ENCODE measurements at places on chromosomes 5 and 9.

DNA sequence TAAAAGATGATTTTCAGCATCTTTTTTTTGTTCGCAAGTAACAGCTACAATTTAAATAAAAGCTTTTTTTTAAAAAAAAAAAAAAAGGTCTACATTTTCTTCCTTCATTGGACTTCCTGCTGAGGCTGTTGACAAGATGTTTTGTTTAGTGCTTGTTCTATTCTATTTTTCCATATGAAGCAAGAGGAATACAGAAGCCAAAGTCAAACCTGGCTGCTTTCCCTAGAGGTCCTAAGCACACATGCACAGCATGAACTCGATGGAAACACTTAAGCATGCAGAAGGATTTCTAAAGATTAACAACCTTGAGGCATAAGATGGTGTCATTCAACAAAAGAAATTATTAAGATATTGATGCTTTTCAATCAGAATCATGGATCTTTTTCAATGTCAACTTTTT is 105.1 kb downstream of the ADCY2 start:
- DNase-seq: no peak

GRCh38 chr5:119315516-119315949 is 40.3 kb upstream of the TNFAIP8 start:
- DNase-seq: peak; percentile 48

GRCh38 chr9:8769153-8769552 is 969.6 kb upstream of the DMAC1 start:
- DNase-seq: no peak

DNA sequence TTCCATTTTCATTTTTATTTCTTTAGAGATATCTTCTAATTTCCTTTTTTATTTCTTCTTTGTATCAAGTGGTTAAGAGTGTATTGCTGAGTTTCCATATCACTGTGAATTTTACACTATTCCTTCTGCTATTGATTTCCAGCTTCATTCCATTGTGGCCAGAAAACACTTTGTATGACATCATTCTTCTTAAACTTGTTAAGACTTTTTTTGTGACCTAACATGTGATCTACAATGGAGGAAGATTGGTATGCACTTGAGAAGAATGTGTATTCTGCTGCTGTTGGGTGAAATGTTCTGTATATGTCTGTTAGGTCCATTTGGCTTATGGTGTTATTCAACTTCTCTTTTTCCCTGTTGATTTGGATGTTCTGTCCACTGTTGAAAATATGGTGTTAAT is 274.2 kb upstream of the PUM3 start:
- DNase-seq: no peak

DNA sequence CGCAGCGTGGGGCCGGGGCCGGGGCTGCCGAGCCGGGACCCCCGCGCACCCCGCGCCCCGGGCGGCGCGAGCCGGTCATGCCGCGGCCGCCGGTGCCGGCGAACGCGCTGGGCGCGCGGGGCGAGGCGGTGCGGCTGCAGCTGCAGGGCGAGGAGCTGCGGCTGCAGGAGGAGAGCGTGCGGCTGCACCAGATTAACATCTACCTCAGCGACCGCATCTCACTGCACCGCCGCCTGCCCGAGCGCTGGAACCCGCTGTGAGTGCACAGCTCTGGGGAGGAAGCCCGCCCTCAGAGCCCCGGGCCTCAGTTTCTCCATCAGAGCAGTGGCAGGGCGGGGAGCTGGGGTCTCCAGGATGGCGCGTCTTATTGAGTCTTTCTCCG is 335 bp downstream of the GALNT12 start:
- DNase-seq: no peak

DNA sequence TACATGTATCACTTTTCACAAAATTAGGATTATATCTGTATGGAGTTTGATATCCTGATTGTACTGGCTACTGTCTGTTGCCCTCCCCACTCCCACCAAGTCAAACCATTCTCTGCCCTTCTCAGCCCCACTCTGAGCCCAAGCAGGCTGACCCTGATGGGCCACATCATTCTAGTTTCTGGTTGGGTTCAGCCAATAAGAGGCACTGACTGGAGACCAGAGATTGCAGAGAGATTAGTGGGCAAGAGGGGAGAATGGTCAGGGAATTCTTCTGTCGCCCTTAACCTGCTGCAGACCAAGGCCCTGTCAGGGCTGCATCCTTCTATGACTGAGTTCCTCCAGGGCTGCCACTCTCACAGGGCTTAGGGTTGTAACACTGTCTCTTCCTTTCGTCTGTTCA is 2.7 kb downstream of the HSPB3 start:
- DNase-seq: no peak

DNA sequence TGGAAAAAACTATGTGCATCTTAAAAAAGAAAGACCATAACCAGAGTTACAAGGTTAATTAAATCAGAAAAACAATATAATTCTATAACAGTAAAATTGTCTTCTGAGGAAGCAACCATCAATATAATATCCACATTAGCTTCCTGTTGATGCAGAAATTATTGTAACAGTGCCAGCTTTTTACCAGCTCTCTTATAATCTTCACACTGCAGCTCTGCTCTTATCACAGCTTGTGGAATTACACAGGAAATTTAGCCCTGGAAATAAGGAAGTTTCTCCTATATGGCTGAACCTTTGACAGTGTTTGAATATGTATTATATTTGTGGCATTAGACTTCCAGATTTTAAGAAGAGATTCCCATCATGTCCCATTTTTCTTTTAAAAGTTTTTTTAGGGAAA is 49.1 kb upstream of the TEK start:
- DNase-seq: no peak

DNA sequence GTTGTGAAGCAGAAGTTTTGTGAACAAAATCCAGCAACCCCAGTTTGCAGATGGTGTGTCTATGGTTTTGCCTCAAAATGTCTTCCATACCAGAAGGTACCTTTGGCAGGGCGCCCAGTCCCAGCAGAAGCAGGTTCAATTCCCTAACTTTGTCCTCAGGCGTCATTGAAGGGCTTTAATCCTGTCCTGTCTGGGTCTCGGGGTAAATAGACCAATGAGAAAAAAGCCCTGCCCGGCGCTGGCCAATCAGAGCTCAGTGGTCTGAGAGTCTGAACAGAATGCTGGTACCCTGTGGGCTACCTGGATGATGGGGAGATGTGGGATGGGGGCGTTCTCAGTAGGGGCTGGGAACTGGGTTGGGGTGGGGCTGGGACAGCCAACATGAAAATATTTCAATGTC is 6.2 kb upstream of the ST6GALNAC4 start:
- DNase-seq: no peak

DNA sequence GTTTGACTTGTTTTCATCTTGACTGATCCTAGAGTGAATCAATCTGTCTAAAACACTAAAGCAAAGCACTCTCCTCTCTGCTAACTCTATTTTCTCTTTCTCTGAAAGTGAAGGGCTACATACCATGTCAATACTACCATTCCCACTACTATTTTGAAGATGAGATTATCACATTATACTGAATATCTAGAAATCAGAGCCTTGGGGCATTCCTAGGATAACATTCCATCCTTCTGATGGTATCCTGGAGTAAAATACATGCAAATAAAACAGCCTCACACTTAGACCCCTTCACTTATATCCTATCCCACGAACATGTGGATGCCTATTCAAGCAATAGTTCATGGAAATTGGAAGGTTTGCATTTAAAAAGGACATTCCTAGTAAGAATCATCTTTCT is 309.3 kb upstream of the ACTBL2 start:
- no peak for DNase-seq

DNA sequence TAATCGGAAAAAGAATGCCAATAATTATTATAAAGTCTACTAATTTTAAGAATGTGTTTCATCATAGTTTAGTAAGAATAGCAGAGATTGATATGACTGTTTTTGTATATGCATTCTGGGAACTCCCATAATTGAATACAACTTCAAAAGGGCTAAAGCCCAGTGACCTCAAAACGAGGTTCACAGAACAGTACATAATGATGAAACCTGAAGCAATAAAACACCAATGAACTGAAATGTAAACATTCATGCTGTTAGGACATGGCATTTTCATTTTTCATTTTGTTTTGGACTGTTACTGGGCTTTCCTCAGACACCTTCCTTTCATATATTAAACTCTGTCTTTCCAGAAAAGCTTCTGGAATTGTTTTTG is 684 bp upstream of the JMY start:
- peak; percentile 10 for DNase-seq

DNA sequence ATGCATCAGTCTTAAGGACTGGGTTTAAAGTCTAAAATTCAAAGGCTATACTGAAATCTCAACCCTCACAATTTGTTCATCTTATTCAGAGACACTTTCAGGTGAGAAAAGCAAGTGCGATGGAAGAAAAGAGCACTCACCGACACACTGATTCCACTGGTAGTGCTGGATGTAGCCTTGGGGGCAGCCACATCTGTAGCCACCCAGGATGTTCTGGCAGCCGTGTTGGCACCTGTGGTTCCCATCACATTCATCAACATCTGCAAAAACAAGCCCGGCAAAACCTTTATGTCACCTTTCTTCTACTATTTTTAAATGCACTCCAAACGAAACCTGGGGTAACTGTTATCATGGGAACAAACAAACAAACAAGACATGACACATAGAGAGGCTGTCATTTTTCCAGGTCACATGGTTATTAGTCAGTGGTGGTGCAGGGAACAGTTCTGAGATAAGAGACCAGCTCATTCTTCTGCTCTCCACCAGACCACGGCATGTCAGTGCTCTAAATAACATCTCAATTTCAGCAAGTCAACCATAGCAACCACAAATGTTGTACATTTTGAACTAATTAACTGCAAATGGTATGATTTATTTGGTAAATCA is 188.4 kb downstream of the SLC12A2 start:
- peak; percentile 86 for DNase-seq

DNA sequence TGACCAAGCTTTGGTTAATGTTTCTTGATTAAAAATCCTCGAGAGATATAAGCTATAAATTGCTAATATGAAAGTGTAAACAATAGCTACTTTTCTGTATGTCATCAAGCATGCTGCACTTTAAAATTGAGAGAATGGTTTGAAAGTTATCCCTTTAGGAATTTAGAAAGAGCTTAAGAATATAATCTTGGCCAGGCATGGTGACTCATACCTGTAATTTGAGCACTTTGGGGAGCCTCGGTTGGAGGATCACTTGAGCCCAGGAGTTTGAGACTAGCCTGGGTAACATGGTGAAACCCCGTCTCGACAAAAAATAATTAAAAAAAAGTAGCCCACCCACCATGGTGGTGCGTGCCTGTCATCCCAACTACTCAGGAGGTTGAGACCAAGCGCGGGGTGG is 12.2 kb upstream of the MROH2B start:
- no peak for DNase-seq

- peak; percentile 96 for DNase-seq
Measured at GRCh38 chr9:76374783-76375559, 19.3 kb downstream of the RFK start.

DNA sequence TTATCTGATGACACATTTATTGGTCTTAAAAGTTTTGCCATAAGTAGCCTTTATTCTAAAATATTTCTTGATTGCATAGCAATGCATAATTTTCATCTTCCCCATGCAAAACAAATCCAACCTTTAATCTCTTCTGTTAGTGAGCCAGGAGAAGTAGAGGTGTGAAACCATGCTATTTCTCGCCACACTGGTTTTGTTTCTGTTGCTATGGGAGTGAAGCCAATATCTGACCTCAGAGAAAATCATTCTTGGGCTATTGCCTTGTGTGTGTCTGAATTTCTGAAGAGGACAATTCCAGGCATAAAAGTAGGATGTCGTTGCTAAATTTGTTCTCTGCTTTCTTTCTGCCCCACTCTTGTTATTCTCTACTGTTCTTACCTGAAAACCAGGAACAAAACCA is 183.6 kb downstream of the PTTG1 start:
- DNase-seq: no peak

DNA sequence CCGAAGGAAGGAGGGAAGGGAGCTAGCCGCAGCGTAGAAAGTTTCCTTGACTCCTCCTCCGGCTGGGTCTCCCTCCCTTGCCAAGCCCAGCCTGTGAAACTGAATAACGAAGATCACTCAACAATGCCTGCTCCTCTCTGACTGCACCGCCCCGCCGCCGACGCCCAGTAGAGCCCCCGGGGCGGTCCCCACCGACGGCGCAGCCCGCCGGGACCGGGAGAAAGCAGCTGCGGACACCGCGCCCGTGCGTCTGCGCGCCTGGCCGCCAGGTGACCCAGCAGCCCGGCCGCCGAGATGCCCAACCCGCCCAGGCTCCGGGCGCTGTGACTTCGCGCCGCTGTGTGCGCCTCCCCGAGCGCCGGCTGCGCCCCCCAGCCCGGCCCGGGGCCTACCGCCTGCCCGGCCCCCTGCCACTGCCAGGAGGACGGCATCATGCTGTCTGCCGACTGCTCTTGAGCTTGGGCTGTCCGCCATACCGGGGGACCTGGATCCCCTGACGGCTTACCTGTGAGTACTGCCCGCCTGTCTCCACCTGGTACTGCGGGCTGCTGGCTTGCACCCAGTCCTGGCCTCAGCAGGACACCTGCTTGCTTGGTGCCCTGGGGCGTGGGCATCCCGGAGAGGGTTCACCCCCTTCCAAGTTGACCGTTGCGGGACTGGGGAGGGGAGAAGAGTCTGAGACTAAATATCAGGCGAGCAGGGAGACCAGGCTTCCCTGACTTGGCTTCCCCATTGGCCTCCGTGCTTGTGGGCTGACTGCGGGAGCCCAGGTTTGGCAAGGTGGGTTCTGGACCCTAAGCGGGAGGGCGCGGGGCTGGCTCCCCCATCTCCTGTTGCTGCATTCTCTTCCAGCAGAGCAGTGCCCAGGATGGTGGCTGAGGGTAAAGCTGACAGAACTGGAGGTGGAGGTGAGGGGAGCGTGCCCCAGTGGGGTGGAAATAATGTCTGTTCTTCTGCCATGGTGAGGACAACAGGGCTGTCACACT is 26.2 kb upstream of the SPTLC1 start:
- DNase-seq: no peak

DNA sequence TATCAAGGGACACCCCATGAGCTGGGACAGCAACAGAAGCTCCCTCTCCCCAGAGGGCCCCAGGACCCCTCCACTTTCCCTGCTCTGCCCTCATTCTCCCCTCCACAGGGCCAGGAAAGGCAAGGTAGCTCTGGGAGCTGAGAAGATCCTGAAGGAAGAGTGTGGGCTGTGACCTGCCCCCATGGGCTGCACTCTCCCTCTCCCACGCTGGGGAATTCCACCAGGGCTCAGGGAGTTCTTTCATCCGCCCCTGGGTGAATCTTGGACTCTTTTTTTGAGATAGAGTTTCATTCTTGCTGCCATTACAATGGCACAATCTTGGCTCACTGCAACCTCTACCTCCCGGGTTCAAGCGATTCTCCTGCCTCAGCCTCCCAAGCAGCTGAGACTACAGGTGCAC is 73.8 kb downstream of the C9orf50 start:
- no peak for DNase-seq

DNA sequence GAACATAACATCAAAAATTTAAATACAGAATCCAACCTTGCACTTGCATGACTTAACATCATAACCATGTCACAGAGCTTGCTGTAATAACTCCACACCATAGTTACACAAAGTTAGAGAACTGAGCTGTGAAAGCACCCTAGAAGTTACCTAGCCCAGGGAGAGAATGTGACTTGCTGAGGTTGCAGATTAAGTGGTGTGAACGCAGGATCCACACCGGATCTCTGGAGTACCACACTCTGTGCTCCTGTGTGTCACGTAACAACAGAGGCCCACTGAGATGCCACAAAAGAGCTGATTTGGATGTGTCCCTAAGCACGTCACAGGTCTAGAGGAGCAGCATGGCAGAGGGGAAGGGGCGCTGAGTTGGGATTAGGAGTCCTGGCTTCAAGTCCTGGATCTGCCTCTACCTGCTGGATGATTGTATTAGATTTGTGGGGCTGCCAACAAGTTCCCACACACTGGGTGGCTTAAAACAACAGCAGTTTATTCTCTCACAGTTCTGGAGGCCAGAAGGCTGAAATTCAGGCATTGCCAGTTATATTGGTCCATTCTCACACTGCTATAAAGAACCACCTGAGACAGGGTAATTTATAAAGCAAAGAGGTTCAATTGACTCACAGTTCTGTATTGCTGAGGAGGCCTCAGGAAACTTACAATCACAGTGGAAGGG is 213.3 kb upstream of the TBC1D2 start:
- no peak for DNase-seq
